ENCODE measurements at places on chromosomes 12 and 14.

DNA sequence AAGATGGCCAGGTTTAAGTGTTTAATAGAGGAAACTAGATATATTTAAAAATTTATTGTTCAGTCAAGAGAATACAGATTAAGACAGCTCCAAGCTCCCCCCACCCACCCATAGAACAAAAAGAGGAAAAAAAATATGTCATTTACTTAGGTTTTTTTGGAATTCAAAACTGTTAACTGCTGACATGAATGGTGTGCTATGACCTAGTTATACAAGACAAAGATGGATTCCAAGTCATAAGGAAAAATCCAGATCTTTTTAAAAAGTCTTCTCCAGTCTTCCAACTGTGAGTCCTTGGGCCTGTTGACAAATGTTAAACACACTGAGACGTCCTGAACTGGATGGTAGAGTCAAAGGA lies 1.3 kb upstream of the SETD1B start:
- no peak for DNase-seq

DNA sequence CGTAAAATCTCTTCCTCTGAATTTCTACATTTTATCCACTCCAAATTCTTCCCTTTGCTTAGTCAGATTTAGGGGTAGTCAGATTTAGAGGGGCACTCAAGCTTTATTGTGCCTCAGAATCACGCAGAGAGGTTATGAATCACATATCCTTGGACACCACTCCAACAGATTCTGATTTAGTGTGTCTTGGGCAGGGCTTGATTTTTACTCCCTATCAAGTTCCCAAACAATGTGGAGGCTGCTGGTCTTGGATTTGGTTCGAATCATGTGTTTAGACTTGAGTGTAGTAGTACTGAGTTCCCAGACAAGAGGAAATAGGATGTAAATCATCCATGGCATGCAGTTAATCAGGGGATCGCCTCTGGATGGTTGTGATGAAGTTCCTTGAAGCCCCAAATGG lies 298.1 kb upstream of the CLEC14A start:
- DNase-seq = no peak

- no peak for DNase-seq
These were observed 99.8 kb downstream of the BTG1 start for GRCh38 chr12:92045852-92046251.

GRCh38 chr12:108975024-108975593 lies 45.8 kb downstream of the SVOP start:
- no peak for DNase-seq

DNA sequence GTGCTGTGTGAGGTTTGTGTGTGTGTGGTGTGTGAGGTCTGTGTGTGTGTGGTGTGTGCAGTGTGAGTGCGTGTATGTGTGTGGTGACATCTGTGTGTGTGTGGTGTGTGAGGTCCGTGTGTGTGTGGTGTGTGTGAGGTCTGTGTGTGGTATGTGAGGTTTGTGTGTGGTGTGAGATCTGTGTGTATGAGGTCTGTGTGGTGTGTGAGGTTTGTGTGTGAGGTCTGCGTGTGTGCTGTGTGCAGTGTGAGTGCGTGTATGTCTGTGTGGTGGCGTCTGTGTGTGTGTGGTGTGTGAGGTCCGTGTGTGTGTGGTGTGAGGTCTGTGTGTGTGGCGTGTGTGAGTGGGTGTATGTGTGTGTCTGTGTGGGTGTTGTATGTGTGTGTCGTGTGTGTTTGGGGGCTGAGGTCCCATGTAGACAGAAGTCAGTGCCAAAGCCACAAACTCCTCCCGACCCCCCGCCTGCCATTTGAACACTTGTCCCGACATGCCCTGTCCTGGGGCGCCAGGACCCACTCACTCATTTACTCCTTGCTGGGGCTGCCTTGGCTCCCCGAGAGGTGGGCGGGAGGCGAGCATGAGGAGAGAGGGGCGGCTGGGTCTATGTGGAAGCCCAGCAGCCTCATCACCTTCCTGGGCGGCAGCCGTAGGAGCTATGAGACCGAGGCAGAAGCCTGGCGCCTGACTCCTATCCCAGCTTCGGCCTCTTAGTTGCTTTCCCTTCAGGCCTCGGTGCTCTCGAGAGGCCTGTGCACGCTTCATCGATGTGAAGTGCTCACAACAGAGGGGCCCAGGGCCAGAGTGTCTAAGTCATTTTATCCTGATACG lies 20.5 kb downstream of the RILPL1 start:
- no peak for DNase-seq

DNA sequence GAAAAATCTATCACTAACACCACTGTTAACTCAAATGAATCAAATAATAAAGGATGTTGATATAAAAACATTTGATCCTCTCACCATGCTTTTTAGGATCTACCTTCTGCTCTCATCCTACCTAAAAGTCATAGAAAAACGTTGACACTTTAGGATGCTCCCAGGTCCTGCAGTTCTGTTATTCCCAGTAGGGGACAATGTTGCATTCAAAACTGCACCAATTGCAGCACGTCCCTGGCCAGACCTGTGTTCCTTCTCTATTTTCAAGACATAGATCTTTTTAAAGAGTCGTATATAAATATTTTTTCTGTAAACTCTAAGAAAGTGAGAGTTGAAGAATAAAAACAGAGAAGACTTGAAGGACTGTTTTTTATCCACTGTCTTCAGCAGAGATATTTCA lies 8.8 kb downstream of the AICDA start:
- no peak for DNase-seq

GRCh38 chr12:76152181-76152807 lies 67.8 kb upstream of the NAP1L1 start:
- no peak for DNase-seq

DNA sequence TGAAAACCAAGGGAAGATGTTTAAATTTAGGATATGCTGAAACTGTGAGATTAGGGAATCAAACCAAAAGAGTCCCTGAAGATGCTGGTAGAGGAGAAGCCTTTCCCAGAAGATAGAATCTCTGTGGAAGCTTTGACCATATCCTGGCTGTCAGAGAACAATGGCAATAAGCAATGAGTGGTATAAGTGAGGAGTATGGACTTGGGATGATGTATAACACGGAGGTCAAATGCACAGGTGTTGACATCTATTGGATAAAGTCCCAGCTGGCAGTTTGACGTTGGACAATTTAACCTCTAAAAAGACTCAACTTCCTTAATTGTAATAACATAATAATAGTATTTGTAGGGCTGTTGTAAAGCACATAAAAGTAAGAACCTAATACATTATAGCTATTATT lies 30.1 kb upstream of the CLEC14A start:
- DNase-seq = no peak

GRCh38 chr14:89792489-89793366 lies 161.8 kb downstream of the EFCAB11 start:
- DNase-seq = no peak
